SJCRH30 (cell line): ENCODE measurements at places on chromosomes 11 and 22.
A peak's percentile ranks its signal among the peaks of the same experiment; 100 is the strongest.

DNA sequence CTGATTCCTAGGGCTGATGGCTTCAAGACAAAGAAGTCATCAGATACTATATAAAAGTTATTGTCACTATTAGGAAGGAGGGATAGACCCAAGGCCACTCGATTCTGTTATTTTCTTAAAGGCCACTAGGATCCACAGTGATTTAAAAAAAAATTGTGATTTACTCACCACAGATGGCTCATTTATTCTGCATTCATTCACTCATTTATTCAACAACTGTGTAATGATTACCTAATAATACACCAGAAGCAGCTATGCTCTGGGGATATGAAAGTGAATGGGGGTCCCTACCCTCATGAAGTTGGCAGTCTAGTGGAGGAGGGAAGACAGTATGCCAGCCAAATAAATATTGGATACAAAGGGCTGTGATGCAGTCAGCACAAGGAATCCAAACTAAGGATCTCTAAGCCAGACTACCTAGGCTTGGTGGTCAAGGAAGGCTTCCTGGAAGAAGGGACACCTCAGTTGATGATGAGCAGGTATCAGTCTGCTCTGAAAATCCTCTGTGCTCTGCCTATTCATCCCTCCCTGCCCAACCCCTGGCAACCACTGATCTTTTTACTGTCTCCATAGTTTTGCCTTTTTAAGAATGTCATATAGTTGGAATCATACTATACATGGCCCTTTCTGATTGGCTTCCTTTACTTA is 110.5 kb downstream of the NAT10 start:
- DNase-seq: no peak

- no peak for DNase-seq
These were observed 18.0 kb downstream of the DHCR7 start for GRCh38 chr11:71430166-71430565.

GRCh38 chr11:2621894-2622293 is 77.9 kb downstream of the KCNQ1OT1 start:
- DNase-seq: no peak

DNA sequence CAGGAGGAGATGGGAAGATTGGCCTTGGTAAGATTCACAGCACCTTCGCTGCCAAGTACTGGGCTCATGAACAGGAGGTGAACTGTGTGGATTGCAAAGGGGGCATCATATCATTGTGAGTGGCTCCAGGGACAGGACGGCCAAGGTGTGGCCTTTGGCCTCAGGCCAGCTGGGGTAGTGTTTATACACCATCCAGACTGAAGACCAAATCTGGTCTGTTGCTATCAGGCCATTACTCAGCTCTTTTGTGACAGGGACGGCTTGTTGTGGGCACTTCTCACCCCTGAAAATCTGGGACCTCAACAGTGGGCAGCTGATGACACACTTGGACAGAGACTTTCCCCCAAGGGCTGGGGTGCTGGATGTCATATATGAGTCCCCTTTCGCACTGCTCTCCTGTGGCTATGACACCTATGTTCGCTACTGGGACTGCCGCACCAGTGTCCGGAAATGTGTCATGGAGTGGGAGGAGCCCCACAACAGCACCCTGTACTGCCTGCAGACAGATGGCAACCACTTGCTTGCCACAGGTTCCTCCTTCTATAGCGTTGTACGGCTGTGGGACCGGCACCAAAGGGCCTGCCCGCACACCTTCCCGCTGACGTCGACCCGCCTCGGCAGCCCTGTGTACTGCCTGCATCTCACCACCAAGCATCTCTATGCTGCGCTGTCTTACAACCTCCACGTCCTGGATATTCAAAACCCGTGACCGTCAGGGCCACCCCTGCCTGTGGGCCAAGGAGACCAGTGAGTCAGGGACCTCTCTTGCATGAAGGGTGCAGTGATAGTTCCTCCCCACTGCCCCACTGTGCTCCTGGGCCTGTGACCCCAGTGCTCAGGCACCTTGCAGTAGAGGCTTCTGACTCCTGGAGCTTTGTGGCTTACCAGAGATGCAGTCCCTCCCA is 83.6 kb downstream of the BCR start:
- DNase-seq: no peak

GRCh38 chr11:16773981-16774935 is 35.8 kb downstream of the C11orf58 start:
- DNase-seq: no peak

DNA sequence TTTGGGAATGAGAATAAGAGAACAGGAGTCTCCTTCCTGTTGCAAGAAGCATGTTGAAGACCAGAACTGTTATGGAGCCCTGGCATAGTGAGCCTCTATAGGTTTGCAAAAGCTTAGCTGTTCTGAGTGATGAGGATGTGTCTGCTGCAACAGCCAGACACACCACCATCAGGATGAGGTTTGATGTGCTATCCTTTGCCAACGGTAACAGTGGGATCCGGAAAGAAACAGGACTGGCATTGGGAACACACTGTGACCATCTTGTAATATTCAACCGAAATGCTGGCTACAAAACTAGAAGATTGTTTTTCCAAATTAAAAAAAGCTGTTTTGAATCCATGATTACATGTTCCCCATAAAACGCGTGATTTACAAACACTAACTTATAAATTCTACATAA is 117.0 kb downstream of the ME3 start:
- DNase-seq: no peak

GRCh38 chr11:46617972-46618314 is 590 bp downstream of the ATG13 start:
- no peak for DNase-seq

GRCh38 chr11:102330231-102330630 is 12.9 kb downstream of the BIRC3 start:
- no peak for DNase-seq

DNA sequence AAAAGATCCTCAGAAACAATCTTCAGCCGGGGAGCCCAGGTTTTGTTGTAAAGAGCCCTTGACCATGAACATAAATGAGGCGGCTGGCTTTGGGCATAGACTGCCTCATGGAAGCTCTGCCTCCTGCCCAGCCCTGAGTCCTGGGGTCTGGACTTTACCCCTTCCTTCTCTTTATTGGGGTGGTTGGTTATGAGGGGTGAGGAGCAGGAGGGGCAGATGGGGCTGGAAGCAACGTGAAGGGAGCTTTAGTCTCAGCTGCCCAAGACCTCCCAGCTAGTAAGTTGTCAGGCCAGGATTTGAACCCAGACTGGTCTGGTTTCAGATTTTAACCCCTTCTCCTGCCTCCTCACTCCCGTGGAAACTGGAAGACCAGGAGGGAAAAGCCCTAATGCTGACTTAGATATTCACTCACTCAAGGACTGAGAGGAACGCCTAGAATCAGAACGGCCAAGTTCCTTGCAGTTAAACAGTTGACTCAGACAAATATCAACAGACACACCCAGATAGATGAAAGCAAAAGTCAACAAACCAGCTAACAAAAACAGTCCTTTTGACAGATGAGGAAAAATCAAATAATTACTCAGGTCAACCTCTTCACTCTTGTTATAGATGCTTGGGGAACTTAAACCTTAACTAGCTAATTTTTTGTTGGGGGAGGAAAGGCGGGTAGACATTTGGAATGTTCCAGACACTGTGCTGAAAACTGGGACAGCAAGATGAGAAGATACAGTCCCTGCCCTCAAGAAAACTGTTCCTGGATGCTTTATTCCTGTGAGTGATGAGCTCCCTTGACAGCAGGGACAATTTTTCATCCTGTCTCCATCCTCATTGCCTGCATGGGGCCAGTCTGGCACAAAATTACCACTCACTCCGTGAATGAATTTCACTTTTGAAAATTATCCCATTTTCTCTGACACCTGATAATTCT is 20.8 kb upstream of the ARRB1 start:
- no peak for DNase-seq

GRCh38 chr11:112761911-112762706 is 199.1 kb upstream of the NCAM1 start:
- DNase-seq: no peak

DNA sequence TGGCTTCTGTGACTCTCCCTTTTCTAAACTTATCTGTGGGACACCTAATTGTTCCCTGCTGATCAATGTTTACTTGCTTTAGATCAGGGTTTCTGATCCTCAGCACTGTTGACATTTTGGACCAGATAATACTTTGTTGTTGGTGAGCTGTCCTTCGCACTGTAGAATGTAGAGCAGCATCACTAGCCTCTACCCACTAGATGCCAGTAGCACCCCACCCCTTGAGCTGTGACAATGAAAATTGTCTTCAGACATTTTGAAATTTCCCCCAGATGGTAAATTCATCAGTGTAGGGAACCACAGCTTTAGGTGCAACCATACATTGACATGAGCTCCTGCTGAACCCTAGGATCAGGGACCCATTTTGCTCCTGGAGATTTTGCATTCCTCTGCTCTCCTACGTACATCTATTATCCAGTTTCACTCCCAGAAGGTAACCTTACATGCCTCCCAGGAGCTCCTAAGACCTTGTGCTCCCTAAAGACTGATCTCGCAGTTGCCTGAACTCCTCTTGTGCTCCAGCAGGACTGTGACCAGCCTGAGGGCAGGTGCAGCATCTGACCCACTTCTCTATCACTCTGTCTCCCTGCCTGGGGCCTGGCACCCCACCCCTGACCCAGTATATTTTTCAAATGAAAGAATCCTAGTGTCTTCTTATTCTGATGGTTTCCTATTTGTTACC is 107.8 kb downstream of the FAR1 start:
- DNase-seq: peak; percentile 62

GRCh38 chr11:130190371-130190881 is 30.8 kb downstream of the ST14 start:
- DNase-seq: peak; percentile 22

DNA sequence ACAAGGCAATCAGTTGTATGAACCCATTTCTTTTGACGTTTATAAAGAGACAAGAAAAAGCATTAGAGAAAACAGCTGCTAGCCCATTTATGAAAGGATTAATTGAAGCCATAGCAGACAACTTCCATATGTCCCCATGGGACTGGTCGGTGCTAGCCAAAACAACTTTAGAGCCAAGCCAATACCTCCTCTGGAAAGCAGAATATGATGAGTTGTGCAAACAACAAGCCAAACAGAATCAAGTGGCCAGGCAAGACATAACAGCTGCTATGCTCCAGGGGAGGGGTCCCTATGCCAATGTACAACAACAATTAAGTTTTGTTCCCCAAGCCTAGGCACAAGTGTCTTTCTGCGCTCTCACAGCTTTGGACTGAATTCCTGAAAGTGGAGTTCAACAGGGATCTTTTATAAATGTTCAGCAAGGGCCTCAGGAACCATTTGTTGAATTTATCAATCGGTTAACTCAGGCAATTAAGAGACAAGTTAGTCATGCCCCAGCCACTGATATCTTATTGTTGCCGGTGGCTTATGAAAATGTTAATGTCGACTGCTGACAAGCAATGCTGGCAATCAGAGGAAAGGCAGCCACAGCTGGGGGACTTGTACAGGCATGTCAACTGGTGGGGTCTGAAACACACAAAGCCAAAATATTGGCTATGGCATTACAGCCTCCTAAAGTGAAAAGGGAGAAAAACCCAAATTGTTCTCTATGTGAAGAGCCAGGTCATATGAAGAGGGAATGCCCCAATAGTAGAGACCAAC is 1593.1 kb upstream of the TENM4 start:
- DNase-seq: peak; percentile 79

DNA sequence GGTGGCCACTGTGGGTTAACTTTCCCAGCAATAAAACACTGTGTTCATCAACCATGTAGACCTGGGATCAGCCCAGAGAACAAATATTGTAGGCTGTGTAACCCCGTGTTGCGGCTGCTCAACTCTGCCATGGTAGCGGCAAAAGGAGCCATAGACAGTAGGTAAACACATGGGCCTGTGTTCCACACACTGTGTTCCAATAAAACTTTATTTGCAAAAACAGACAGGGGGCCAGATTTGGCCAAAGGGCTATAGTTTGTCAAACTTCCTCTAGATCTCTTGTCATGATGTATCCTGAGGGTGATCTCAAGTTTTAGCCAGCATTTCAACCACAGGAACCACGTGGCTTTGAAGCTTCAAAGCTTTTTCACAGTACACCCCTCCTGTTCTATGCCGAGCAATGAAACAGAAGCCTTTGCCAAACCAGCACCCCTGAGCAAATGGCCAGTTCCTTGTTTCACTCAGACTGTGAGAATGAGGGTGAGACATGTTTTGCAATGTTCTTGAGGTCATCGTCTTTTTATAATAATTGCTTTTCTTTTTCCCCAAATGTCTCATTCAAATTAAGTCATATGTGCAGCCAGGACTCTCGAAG is 49.9 kb upstream of the FADD start:
- DNase-seq: no peak

DNA sequence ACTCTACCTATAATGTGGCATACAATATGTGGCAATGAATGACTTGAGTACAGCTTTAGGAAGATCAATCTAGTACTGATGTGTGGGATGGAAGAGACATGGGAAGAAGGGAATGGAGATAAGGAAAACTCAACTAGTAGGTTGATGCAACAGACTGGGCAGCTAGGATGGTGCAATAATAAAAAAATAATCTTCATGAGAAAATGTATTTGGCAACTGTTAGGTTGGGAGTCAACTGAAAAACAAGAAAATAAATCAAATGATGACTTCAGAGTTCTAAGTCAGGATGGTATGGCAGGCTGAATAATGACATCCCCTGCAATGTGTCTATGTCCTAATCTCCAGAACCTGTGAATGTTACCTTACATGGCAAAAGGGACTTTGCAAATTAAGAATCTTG is 236.8 kb upstream of the PITPNB start:
- no peak for DNase-seq

GRCh38 chr11:129702410-129703398 is 112.9 kb upstream of the TMEM45B start:
- no peak for DNase-seq

DNA sequence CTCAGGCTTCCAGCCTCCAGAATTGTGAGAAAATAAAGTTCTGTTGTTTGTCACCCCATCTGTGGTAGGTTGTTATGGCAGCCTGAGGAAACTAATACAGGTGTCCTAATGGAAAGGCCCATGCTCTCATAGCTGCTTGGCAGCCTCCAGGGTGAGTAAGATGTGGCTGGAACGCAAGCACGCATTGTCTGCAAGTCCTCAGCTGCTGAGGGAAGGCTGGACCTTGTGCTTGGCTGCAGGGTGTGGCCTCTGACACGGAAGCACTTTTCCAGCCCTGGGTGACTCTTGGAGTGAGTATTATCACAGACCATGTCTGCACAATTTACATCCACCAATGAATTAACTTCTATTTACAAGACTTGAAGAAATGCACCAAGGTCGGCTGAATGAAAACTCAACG is 44.4 kb upstream of the BARX2 start:
- DNase-seq: peak; percentile 4

- DNase-seq: peak; percentile 61
These were observed 77.6 kb downstream of the PLEKHA7 start for GRCh38 chr11:16936643-16937042.
